Left colon (tissue), 2 donors: ENCODE measurements at places on chromosomes 11 and 22. TPM values are rescaled to one million over a fixed set of nuclear protein-coding genes. Genes with fewer than 3 reads are reported as not detected.
A peak's percentile ranks its signal among the peaks of the same experiment; 100 is the strongest.

DNA sequence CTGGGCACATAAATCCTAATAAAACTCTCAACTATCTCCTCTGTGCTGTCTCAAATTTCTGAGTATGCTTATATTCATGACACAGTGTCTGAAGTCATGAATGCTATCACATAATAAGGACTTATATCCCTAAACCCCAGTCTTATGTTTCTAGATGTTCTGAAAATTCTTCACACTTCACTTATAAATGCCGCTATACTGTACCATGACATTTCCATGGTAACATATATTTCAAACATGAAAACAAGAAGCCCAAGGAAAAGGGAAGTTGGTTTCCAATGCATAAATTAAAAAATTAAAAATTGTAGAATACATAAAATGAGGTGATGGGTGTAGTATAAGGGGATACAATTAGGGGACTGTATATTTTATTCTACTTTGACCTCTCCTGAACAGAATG lies 11.7 kb downstream of the GVQW3 start:
- no peak for DNase-seq

- no peak for DNase-seq
Observed at GRCh38 chr11:18270102-18270501, 4.0 kb downstream of the SAA1 start.

- DNase-seq, result no peak
Observed at GRCh38 chr11:85672105-85672902, 7.4 kb upstream of the CREBZF start.

DNA sequence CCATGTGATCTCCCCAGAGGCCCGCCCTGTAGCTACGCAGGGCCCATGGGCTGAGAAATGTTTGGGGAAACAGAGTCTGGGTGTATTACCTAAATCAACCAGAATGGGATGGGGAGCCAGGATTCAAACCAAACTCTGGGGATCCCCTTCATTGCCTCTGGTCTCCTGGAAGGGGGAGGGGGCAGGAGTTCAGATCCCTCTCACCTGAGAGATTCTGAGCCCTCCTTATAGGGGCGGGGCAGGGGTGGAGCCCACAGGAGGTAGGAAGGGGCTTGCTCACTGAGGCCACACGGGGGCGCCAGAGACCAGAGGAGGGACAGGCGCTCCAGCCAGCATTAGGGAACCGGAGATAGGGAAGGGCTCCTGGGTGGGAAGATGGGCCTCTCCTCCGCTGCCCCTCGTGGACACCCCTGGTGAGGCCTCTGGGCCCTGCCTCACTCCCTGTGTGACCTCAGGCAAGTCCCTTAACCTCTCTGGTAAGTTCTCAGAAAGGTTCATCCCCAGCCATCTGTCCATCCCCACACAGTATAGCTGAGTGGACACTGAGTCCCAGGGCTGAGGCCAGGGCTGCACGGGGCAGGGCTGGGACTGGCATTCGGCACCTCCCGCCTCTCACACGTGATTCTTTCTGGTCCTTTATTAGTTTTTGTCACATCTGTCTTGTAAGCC lies 2.7 kb upstream of the CDC42BPG start:
- peak; percentile 92 for DNase-seq

Gene KBTBD3
- 6.5 TPM for total RNA-seq

DNA sequence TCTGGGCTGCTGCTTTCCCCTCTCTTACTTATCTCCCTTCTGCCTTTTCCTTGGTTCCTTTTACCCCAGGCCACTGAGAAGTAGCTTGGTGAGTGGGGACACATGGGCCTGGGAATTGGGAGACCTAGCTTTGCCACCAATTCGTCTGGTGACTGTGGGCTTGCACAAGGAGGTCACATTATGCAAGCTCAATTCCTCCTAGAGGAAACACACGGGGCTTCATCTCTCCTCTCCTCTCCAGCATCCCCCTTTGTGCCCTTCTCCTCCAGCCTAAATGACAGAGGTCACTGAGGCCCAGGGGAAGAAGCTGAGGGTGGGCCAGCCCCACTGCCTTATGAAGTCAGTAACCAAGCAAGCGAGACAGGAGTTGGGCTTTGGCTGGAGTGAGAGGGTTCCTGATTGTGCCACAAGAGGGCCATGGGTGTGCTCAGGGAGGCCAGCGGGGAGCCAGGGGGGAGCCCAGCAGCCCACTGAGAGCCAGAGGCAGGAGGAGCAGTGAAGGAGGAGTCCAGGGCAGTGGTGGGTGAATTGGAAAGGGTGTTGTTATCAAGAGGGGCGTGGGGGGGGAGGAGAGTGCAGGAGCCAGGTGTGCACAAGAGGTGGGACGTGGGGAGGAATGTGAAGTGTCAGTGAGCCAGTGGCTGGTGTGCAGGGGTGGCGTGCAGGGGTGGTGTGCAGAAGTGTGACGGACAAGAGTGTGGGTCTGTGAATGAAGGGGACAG lies 2.0 kb downstream of the CLCF1 start:
- peak; percentile 57 for DNase-seq

Gene CD3D
- 8.0 TPM for total RNA-seq

DNA sequence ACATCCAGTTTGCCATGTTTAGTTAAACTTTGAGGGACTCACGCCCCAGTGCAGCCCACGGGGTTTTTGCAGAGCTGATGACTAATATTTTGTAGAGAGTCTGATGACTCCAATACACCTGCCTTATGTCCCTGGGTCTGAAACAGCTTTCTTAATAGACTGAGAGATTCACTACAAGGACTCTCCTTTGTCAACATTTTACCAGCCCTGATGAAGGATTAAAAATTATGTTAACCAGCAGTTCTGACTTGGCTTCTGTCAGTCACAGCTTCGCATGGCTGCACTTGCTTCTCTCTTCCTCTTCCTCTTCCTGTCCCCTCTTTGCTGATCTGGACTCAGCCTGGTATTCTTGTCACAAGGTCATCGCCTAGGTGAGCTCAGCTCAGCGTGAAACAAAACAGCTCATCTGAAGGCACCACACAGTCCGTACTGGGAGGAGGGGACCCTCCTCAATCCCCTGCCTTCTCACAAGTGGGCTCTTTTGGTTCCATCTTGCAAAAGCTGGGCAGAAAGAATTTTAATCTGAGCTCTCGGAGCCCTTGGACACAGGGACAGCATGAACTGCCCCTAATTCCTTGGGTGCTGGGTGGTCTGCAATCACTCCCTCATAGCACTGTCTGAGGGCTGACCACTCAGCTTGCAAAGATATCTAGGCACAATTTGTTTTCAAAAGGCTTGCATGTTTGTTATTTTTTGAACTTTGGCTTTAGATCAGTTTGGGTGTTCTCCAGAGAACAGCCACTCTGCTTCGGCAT lies 38.1 kb upstream of the POU2AF1 start:
- DNase-seq, result no peak

DNA sequence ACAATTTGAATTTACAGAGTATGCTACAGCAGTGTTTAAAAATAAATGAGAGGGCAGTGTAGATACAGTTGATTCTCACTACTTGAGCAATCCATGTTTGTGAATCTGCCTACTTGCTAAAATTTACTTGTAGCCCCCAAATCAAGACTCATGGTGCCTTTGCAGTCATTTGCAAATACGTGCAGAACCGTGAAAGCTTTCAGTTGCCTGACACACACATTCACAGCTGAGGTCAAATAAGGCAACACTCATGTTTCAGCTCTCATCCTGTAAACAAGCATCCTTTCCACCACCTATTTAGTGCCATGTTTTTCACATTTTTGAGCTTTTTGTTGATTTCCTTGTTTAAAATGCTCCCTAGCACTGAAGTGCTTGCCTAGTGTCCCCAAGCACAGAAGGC lies 32.5 kb upstream of the RASL10A start:
- no peak for DNase-seq

DNA sequence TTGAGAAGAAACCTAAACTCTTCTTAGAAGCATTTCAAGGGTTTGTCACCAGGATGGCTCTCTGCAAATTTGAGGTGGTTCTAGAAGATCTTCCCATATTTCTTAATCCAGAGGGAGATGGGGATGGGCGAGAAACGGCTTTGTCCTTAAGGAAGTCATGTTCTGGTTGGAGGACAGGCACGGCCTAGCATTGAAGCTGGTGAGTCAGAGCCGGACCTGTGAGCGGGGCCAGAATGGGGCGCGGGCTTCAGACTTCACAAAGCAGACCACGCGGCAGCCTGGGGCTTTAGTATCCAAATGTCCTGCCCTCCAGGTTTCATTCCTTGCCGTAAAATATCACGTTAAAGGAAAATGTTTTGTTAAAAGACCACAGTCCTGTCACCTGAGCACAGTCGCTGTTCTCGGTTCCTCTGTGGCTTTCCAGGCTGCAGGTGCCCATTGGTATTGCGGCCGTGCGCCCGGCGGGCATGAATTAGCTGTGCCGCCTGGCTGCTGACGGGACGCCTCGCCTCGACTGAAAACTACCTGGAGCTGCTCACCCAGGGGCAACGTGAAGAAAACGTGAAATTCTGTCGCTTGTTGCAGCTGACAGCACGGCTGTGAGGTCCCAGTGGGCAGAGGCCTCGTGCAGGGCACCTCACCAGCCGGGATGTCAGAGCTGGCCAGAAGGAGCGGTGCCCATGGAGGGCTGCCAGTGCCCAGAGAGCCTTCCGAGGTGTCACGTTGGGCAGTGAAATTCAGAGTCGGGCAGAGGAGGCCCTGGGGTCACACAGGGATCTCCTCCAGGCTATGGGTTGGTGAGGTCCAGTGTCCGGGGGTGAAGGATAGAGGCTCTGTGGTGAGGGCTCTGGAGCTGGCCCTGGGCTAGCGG lies 59.0 kb downstream of the LRP5 start:
- DNase-seq, result no peak

GRCh38 chr11:16474659-16475058 lies 118.3 kb upstream of the SOX6 start:
- no peak for DNase-seq

DNA sequence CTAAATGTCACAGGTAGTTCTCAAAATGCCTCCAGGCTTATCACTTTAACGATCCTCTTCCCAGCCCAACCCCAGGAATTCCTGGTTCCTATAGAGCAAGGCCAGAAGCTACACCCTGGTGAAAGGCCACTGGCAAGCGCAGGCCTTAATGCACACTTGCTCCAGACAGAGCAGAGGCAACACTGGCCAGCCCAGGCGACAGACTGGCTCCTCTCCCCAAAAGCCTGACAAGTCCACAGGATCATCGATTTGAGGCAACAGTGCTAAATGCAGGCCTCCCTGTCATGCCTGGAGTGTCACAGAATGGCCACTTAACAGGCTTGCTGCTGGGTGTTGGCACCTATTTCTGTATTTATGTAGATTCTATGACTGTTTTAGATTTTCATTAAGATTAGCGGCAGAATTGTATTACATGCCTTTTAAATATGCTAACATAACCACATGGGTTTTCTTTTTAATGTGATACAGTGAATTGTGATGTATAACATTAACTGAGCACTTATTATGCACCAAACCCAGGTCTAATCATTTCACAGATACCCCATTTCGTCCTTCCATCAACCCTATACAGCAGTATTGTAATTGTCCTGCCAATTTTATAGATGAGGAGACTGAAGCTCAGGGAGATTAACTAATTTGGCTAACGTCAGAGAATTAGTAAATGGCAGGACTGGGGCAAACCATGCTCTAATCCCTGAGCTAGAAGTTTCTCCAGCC lies 38.6 kb downstream of the PACSIN2 start:
- peak; percentile 66 for DNase-seq

Gene FXYD2
- total RNA-seq, result 1.0 TPM

Gene OR51E2
- 0.18 TPM for total RNA-seq

- DNase-seq, result no peak
Observed at GRCh38 chr11:61056571-61056970, 45.7 kb upstream of the CD5 start.

- no peak for DNase-seq
Observed at GRCh38 chr11:133692126-133692934, 153.0 kb downstream of the SPATA19 start.

DNA sequence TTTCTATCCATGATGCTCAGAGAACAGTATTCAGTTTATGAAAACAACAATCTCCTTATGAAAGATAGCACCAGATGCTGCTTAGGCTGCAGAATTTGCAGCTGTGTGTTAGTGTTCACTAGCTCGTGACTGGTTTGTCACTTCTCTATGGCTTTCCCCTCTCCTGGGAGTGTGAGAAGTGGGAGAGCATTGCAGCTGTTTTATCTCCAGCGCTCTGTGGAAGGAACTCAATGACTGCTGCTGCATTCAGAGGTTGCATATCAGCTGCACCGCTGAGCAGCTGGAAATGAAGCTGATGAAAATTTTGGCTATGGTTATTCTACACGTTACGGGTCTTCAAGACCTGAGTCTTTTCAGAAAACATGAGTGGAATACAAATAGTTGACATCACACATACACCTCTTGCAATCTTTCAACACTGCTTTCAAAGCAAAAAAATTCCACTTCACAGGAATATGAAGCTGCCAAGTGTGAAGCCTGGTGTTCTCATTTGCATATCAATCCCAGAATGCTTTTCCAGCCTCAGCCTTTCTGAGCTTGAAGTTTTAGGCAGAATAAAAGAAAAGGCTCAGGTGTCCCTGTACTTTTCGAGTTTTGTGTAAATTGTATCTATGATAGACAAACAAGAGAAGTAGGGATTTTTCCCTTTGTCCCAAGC lies 149.3 kb upstream of the DDI1 start:
- no peak for DNase-seq

GRCh38 chr11:11605821-11606450 lies 15.9 kb downstream of the GALNT18 start:
- DNase-seq, result no peak

DNA sequence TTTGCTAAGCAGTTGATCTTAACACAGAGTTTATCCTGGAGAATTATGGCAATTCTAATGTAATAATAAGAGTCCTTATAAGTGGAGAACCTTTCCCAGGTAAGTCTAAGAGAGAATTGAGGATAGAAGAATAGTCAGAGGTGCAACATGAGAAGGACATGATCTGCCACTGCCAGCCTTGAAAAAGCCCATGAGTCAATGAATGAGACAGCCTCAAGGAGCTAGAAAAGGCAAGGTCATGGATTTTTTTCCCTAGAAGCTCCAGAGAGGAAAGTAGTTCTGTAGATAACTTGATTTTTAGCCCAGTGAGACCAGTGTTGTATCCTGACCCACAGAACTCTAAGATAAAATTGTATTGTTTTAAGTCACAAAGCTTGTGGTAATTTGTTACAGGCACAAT lies 16.9 kb downstream of the MS4A6A start:
- no peak for DNase-seq

GRCh38 chr11:110808248-110808647 lies 96.0 kb upstream of the ARHGAP20 start:
- no peak for DNase-seq

- no peak for DNase-seq
Observed at GRCh38 chr22:25478111-25478510, 86.4 kb upstream of the GRK3 start.

DNA sequence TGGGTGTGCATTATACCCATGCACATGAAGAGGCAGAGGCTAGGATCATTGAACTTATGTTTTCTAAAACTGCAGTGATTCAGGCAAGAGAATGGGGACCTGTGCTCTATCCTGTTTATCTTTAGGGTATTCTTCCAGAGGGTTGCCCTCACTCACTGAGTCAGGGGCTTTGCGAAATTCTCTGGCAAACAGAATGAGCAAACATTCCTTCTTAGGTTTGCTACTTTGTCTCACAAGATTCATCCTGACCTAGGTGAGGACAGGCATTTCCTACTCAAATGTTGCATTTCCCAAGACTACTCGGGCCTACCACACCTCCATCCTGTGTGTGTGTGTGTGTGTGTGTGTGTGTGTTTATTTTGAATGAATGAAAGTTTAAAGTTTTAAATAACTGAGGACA lies 2.7 kb upstream of the EIF3M start:
- DNase-seq, result no peak
